ENCODE measurements at places on chromosomes 7 and 10. TPM values are rescaled to one million over a fixed set of nuclear protein-coding genes. Genes with fewer than 3 reads are reported as not detected.

The EBF3 gene
- 0.07 TPM for polyA plus RNA-seq

The FAM237B gene
- not detected for polyA plus RNA-seq

The CCDC172 gene
- polyA plus RNA-seq = not detected

The PILRB gene
- polyA plus RNA-seq = 46.7 TPM

The SPDYE11 gene
- not detected for polyA plus RNA-seq

The FGFR2 gene
- 0.21 TPM for polyA plus RNA-seq

The OR2A42 gene
- polyA plus RNA-seq = not detected

The OR2A7 gene
- not detected for polyA plus RNA-seq

The EPO gene
- not detected for polyA plus RNA-seq

The DDX56 gene
- polyA plus RNA-seq = 97.7 TPM

The DBNL gene
- 95.0 TPM for polyA plus RNA-seq

The RPEL1 gene
- 0.20 TPM for polyA plus RNA-seq

The VOPP1 gene
- 74.0 TPM for polyA plus RNA-seq

The SLC26A3 gene
- not detected for polyA plus RNA-seq

The ADRA2A gene
- not detected for polyA plus RNA-seq

The ASAH2 gene
- 0.17 TPM for polyA plus RNA-seq

The DDC gene
- polyA plus RNA-seq = 2.1 TPM

The ADAM12 gene
- polyA plus RNA-seq = 4.8 TPM

The SLC29A3 gene
- polyA plus RNA-seq = 9.9 TPM

The LIPF gene
- not detected for polyA plus RNA-seq

The STK31 gene
- 2.0 TPM for polyA plus RNA-seq

The PPP1R9A gene
- polyA plus RNA-seq = 4.9 TPM

The LBX1 gene
- not detected for polyA plus RNA-seq

The TCAF2 gene
- 0.06 TPM for polyA plus RNA-seq

The ASZ1 gene
- not detected for polyA plus RNA-seq

The ARHGAP12 gene
- 22.1 TPM for polyA plus RNA-seq

The GNGT1 gene
- polyA plus RNA-seq = not detected

The BRAT1 gene
- polyA plus RNA-seq = 22.6 TPM

The PSD gene
- 0.75 TPM for polyA plus RNA-seq

The PTPRN2 gene
- polyA plus RNA-seq = 0.46 TPM

The METTL27 gene
- 5.8 TPM for polyA plus RNA-seq

The GCK gene
- polyA plus RNA-seq = 0.12 TPM
